ENCODE measurements at places on chromosomes 12 and 14.

- no peak for DNase-seq
Observed at GRCh38 chr12:103805655-103806360, 35.2 kb downstream of the NT5DC3 start.

DNA sequence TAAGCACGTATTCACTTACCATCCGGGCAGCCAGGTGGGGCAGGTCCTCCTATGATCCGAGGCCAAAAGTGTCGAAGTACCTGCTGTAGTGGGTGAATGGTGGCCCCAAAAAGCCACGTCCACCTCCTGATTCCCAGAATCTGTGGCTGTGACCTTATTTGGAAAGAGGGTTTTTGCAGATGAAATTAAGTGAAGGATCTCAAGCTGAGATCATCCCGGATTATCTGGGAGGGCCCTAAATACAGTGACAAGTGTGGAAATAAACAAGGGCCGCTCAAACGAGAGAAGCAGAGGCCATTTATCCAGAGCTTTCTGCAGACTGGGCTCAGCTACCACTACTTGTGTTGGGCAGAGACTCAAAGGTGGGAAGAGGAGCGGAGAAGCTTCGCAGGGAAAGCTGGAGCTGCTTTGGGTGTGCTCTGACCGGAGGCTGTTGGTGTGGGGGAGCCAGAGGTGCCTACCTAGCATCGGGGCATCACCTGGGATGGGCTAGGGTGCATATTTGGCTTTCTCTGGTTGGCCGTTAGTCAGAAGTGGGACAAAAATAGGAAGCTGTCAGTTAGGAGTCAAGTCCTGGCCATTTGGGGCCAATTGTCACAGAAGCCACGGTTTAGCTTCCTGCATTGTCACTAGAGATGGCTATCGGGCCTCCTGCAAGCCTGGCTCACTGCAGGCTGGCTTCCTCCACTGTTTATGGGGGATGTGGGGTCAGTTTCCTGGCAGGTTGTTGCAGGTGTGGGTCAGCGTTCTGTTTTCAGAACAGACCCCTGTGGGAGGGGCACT lies 27.8 kb upstream of the DLK1 start:
- no peak for DNase-seq

DNA sequence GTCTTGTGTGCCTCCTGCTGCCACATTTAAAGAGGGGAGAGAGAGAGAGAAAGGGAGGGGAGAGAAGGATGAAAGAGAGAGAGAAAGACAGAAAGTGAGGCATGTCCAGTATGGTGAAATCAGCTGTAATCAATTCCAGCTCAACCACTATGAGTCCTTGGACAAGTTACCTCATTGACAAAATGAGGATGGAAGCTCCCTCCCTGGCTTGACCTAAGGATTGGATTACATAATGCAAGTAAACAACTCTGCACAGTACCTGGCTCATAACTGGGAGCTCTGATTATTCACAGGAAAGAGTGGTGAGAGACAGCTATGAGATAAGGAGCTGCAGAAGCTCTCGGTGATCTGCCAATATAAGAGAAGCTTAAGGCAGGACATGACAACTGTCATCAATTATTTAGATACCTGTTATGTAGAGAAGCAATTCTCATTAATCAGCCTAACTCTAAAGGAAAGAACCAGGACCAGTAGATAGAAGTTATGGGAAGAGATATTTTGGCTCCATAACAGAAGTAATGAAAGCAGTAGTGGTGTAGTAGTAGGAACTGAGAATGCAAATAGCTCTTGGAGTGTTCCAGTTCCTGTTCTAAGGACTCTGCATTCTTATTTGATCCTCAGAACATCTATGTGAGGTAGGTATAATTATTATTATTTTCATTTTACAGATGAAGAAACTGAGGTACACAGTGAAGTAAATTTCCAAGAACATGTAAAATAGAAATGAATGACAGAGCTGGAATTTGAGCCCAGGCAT lies 791.6 kb downstream of the DIO2 start:
- DNase-seq: no peak

DNA sequence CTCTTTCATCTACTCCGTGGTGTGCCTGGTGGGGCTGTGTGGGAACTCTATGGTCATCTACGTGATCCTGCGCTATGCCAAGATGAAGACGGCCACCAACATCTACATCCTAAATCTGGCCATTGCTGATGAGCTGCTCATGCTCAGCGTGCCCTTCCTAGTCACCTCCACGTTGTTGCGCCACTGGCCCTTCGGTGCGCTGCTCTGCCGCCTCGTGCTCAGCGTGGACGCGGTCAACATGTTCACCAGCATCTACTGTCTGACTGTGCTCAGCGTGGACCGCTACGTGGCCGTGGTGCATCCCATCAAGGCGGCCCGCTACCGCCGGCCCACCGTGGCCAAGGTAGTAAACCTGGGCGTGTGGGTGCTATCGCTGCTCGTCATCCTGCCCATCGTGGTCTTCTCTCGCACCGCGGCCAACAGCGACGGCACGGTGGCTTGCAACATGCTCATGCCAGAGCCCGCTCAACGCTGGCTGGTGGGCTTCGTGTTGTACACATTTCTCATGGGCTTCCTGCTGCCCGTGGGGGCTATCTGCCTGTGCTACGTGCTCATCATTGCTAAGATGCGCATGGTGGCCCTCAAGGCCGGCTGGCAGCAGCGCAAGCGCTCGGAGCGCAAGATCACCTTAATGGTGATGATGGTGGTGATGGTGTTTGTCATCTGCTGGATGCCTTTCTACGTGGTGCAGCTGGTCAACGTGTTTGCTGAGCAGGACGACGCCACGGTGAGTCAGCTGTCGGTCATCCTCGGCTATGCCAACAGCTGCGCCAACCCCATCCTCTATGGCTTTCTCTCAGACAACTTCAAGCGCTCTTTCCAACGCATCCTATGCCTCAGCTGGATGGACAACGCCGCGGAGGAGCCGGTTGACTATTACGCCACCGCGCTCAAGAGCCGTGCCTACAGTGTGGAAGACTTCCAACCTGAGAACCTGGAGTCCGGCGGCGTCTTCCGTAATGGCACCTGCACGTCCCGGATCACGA lies 2.2 kb downstream of the SSTR1 start:
- peak; percentile 8 for DNase-seq

GRCh38 chr12:131097202-131098177 lies 143.8 kb downstream of the ADGRD1 start:
- no peak for DNase-seq

- DNase-seq: no peak
Observed at GRCh38 chr12:107990325-107990724, 138.8 kb upstream of the WSCD2 start.

- DNase-seq: no peak
Observed at GRCh38 chr14:97250931-97251330, 453.7 kb downstream of the VRK1 start.

DNA sequence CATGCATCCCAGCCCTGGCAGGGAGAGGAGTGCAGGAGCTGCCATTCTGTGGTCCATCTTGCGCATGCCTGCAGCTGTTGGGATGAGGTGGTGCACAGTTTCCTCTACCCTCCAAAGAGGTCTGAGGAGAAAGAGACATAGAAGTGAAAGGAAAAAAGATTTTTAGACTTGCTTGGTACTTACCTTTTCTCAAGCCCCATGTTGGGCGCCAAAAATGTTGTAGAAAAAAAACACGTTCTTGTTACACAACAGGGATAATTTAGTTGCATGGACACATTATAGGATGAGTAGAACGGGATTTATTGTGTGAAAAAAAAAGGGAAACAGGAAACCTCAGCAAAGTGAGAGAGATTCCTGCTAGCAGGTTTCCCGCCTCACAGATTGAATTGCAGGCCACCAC lies 244.4 kb upstream of the GARIN2 start:
- no peak for DNase-seq

- DNase-seq: no peak
Observed at GRCh38 chr12:48050174-48050573, 45.9 kb upstream of the COL2A1 start.

- DNase-seq: no peak
Observed at GRCh38 chr14:75429562-75429961, 1.7 kb downstream of the JDP2 start.

DNA sequence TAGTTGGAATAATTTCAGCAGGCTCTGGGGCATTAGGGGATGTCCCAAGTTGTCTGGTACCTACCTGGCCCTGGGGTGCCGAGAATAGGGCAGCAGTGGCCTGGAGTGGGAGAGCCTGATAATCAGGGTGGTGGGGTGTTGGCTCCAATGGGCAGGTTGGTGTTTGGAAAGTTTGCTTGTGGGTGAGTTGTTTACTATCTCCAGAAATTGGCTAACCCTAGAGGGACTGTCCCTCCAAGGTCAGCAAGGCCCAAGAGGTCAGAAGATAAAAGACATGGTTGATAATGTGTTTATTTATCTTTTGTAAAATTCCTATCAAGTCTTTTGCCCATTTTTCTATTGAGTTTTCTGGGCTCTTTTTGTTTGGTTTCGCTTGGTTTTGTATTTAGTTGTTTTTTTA lies 105.1 kb downstream of the KICS2 start:
- DNase-seq: no peak

DNA sequence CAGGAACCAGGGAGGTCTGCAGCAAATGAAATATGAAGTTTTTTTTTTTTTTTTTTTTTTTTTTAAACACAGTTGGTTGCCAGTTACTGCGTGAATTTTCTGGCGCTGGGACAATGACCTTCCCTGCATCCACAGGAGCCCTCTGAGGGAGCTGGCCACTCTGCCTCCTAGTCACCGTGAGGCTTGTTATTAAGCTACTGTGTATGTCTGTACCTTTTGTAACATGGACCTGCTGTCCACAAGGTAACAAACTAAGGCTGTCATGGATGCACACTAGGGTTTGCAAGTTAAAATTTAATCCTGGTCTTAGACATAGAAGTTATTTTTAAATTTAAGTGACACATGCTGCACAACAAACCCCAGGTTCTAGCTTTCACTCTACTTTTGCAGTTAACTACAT lies 211.0 kb downstream of the SSPN start:
- DNase-seq: no peak

DNA sequence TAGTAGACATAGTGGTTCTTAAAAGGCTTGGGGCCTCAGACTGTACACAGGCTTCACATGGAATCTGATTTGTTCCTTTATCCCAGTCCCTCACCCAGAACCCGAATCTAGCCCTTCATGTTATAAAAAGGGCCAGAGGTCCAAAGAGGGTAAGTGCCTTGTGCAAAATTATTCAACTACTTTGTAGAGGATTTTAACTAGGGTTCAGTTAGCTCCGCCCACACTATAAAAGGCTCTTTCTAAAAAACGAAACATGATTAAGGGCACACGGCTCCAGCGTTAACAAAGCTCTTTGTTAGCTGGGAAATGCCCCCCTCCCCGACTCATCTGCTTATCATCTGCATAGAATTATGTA lies 3.2 kb upstream of the SOCS2 start:
- DNase-seq: no peak

- no peak for DNase-seq
Observed at GRCh38 chr14:105363847-105364708, 34.3 kb upstream of the TEX22 start.

DNA sequence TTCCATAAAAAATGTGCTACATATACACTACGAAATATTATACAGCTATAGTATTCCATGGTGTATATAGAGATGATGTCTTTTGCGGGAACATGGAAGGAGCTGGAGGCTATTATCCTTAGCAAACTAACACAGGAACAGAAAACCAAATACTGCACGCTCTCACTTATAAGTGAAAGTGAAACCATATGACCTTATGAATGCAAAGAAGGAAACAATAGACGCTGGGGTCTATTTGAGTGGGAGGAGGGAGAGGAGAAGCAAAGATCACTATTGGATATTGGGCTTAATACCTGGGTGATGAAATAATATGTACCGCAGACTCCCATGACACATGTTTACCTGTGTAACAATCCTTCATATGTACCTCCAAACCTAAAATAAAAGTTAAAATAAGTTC lies 142.8 kb downstream of the LRFN5 start:
- DNase-seq: no peak

- DNase-seq: peak; percentile 67
Observed at GRCh38 chr12:111247083-111247783, 121.7 kb downstream of the PHETA1 start.

DNA sequence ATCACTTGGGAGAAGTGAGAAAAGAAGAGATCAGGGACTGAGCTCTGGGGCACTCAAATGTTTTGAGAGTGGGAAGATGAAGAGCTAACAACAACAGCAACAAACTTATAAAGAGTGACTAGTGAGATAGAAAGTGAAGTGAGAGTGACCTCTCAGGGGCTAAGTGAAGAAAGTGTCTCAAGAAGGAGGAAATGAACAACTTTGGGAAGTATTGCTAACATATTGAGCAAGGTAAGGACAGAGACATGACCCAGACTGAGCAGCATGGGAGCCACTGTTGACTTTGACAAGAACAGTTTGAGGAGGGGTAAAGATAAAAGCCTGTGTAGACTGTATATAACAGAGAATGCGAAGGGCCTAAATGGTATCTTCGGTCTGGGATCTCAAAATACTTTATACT lies 155.1 kb upstream of the BTG1 start:
- DNase-seq: no peak

DNA sequence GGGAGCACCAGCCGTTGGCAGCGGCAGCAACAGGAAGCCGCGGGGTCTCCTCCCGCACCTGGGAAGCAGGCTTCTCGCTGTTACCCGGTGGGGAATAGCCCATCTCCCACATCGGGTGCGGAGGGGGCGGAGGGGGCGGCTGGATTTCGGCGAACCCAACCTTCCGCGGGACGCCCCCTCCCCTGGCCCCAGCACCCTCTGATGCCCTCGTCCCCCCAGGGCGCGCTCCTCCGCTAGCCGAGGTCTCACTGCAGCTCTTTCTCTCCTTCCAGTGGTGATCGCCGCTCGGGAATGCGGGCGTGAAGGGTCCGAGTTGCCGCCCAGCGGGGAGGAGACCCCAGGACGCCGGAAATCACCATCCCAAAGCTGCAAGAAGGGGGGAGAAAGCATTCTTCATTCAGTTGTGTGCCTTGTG lies 303 bp downstream of the SAMD4A start:
- DNase-seq: peak; percentile 28

DNA sequence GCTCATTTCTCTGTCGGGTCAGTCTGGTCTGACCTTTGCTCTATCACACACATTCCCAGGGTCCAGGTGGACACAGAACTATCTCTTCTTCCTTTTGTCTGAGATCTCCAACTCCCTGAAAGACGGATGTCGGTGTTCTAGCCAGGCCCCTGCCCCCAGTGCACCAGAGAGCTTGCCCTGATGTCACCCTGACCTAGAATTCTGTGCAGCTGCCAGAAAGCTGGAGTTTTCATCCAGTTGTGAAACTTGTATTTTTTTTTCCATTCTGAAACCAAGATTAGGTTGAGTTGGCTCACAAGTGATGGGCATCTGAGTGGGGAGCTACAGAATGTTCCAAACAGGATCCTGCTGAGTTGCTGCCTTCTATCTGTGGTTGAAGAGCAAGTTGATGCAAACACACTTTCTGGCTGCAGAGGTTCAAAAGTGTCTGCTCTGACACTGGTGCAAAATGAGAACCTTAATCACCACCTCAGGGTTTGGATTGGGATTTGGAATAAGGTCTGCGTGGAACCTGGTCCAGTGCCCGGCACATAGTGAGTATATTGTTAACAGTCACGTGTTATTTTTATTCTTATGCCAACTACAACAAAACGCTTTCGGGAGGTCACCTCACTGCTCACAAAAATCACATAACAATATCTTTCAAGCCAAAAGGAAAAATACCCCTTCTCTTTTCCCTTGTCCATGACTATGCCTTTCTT lies 211.5 kb downstream of the SLC15A4 start:
- no peak for DNase-seq

Data from posterior cingulate gyrus (tissue), 11 donors.